H1 (cell line): ENCODE measurements at places on chromosomes 5 and 9.

- no peak for DNase-seq
Observed at GRCh38 chr9:109745335-109746283, 34.4 kb upstream of the PALM2AKAP2 start.

- DNase-seq, result no peak
Observed at GRCh38 chr5:112549127-112549526, 130.1 kb upstream of the EPB41L4A start.

DNA sequence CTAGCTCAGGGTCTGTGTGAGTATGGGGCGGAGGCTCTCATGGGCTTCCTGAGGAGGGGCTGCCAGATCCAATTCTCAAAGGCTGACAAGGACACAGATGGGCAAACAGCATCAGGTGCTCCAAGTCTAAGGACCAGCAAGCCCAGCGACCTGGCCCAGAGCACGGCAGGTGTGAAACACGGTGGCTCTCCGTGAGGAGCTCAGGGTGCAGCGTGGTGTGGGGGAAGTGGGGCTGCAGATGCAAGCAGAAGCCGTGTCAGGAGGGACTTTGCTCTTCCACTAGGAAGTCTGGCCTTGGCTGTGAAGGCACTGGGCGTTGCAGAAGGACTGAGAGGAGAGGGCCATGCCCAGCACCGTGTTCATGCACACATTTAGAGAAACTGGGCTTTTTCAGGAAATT lies 420.0 kb downstream of the GADD45G start:
- DNase-seq, result no peak

- no peak for DNase-seq
Observed at GRCh38 chr5:154205441-154206117, 15.0 kb downstream of the GALNT10 start.

GRCh38 chr5:90871391-90871991 lies 312.9 kb downstream of the ADGRV1 start:
- DNase-seq, result no peak

GRCh38 chr9:132597073-132597775 lies 14.8 kb downstream of the BARHL1 start:
- no peak for DNase-seq

DNA sequence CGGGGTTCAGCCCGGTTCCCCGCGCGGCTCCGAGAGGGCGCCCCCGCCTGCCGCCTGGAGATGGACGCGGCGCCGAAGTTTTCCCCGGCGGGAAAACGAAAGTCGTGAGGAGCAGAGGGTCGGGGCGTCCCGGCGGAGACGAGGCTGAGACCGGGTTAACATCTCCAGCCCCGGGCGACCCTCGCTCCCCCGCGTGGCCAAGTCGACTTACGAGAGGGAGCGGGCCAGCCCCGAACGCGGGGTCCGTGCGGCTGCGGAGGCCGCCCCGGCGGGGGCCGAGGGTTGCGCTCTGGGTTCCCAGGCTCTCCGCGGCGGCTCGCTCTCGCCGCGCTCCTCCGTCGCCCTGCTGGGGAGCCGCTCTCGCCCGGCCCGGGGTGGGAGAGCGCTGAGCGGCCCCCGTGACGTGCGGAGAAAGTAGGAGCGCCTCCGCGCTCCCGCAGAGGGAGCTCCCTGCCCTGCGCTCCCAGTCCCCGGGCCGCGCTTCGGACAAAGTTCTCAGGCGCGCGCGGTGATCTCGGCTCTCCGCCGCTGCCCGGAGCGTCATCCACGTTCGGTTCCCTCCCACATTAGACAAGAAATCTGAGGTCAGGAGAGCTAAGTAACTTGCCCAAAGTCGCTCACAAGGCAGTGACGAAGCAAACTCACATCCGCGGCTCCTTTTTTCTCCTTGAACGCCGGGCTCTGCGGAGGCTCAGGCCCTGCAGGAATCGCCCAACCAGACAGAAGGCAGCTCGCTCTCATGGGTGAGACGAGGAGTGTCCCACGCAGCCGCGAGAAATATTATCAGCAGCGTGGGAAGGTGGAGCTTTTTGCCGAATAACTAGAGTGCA lies 1.2 kb upstream of the GCNT4 start:
- DNase-seq, result peak; percentile 70

DNA sequence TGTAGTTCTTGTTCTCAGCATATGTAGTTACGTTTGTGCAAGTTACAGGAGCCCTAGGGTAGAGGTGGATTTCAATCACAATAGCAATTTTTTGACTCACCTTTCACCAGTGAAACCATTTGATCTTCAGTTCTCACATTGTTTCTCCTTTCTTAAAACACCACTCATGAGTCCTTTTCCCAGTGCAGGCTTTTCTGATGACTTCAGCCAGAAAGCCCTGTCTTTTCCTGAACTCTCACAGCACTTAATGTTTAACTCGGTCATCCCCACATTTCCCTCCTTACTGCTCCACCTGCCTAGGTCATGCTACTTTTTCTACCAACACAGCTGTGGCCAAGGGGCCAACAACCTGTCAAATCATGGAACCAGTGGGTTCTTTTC lies 37.9 kb downstream of the ARHGEF28 start:
- no peak for DNase-seq

GRCh38 chr9:121380846-121381245 lies 10.8 kb upstream of the STOM start:
- no peak for DNase-seq

DNA sequence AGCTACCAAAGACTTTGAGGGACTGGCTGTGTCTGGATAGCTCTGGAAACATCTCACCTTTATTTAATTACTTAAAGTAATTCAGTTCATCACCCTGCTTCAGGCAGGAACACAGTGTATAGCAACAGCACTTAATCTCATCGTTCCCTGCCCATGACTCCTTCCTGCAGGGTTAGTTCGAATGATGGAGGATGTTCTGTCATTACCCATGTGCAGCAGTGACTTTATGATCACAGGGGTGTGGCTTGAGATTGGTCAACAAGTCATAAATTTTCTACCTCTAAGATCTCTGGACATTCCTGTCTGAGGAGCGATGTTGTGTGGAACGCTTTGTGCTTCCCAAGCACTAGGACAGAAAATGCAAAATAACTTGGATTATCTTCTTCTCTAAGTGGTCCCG lies 37.1 kb upstream of the PRUNE2 start:
- no peak for DNase-seq

GRCh38 chr5:134258896-134259295 lies 33.0 kb upstream of the PPP2CA start:
- no peak for DNase-seq

DNA sequence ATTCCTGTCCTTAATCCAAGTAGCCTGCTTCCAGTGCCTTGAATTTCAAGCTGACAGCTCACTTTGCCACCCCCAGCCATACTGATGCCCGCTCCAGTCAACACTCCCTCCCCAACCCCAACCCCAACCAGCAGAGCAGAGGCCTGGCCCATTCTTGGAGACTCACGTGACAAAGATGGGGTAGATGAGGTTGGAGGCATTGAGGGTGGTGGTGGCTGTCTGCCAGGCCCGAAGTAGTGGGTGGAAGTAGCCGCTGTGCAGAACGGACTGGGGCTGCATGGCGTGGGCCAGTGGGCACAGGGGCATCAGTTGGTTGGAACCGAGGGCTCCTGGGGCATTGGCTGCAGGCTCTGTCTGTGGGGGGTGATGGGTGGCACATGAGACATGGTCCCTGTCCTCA lies 7.8 kb downstream of the ALAD start:
- no peak for DNase-seq

GRCh38 chr9:4550777-4551484 lies 60.7 kb downstream of the SLC1A1 start:
- DNase-seq, result no peak

DNA sequence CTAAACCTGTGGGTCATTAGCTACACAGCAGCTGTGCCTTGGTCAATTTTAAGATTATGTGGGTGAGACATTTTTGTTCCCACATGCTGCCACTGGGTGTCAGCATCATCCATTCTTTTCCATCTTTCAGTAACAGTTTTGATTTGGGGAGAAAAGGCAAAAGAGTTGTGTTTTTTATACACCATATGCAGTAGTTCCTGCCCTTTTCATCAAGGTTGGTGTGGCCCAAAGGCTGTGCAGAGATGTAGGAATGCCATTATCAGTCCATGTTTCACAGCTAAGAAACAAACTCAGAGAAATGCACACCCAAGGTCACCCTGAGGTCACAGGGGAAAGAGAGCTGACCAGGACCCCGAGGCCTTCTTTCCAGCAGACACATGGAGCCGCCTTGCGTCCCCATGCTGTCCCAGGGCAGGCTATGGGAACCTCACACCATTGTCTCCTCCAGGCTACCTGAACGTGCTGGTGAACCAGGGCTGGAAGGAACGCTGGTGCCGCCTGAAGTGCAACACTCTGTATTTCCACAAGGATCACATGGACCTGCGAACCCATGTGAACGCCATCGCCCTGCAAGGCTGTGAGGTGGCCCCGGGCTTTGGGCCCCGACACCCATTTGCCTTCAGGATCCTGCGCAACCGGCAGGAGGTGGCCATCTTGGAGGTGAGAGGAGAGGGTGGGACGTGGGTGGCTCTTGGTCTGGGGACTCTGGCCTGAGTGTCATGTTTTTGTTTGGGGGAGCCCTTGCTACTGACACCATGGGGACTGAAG lies 27.8 kb upstream of the GRPEL2 start:
- DNase-seq, result no peak

- DNase-seq, result no peak
Observed at GRCh38 chr5:170353961-170354360, 35.2 kb downstream of the KCNMB1 start.

GRCh38 chr5:88776692-88777091 lies 106.3 kb downstream of the MEF2C start:
- no peak for DNase-seq

DNA sequence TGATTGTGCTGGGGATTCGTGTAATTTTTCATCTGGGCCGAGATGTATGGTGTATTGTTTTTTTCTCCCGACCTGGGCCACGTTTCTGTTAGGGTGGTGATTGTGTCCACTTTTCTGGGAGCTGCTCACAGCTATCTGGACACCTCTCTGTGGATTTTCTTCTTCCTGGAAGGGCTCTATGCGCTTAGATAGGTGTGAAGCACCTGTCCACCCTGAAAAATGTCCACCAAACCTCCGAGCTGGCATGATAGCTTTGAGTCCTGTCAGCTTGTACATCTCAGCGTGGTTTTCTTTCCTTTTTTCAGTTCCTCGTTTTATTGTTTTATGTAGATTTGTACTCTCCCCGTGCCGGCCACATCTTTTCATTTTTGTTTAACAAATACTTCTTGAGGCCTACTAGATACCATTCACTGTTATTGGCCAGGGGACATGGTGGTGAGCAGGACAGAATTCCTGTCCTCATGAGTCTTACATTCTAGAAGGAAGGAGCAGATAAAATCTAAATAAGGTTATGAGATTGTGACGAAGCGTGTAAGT lies 1.1 kb downstream of the UGCG start:
- no peak for DNase-seq

GRCh38 chr5:160657068-160657507 lies 194.9 kb downstream of the ATP10B start:
- no peak for DNase-seq

DNA sequence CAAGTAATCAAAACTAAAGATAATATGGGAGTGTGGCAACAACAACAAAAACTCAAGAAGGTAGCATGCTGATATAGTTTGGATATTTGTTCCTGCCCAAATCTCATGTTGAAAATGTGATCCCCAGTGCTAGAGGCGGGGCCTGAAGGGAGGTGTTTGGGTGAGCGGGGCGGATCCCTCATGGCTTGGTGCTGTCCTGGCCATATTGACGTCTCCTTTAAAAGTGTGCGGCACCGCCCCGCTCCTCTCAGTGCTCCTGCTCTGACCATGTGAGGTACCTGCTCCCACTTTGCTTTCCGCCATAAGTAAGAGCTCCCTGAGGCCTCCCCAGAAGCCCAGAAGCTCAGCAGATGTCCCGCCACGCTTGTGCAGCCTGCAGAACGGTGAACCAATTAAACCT lies 25.6 kb downstream of the MED27 start:
- DNase-seq, result no peak

DNA sequence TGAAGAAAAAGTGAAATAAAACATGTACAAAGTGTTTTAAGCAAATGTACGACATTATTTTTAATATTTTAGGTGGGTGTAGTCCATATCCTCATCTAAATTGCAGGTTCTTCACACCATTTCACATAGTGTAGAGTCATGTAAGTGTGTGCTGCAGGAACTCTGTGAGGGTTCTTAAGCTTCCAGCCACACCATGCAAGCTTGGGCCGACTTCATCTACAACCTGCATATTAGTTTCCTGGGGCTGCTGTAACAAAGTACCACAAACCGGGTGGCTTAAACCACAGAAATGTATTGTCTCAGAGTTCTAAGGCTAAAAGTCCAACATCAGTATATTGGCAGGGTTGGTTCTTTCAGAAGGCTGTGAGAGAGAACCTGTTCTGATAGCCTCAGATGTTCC lies 10.2 kb downstream of the PAM start:
- DNase-seq, result no peak

DNA sequence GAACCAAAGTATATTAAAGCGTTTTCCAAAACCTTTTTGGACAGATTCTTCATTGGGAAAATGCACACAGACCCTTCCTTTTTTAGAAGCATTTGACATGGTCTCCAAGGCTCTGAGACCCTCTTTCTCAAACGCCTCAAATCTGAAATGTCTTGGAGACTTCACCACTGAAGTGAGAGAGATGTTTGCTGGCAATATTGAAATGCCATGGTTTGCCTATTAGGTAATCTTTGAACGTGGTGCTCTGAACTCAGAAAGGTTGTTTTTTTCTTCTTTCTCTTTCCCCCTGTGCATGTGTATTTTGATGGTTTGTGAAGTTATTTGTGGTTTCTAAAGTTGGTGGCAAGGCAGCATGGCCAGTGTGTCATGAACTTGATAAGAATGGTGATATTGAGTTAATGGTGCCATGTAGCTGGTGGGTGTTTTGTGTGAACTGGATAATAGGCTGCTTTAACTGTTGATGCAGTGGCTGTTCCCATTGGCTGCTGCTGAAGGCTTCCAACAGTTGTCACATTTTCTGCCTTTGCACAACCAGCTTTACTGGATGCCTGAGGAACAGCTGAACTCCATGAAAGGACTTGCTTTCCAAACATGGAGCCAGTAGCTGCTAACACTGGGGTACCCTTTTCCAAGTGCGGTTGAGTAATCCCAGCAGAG lies 1.7 kb downstream of the PALM2AKAP2 start:
- DNase-seq, result no peak

DNA sequence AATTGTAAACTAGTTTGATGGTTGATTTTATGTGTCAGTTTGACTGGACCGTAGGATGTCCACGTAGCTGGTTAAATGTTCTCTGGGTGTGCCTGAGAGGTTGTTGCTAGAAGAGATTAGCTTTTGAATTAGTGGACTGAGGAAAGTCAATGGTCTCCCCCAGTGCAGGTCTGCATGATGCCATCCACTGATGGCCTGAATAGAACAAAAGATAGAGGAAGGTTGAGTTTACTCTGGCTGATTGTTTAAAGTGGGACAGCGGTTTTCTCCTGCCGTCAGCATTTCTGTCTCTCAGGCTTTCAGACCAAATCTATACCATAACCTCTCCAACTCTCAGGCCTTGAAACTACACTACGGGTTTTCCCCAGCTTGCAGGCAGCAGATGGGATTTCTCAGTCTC lies 899.2 kb upstream of the WWC1 start:
- DNase-seq, result no peak

DNA sequence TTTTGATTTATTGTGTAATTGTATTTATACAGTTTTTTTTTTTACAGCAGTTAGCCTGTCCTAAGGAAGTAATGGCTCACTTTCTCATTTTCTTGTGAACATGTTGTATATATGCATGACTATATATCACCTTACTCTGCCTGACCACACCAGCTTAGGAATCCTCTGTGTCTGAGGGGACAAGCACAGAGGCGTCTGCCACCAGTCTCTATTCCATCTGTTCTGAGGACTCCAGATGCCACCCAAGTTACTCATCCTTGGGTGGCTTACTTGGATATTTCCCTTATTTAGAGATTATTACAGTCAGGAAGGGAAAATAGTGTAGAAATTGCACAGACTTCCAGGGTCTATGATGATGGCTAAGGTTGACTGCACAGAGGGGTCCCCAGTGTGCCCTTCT lies 256.3 kb upstream of the C9orf72 start:
- no peak for DNase-seq
